Fibroblast of the conjunctiva (primary cell): ENCODE measurements at places on chromosomes 16 and 17.

DNA sequence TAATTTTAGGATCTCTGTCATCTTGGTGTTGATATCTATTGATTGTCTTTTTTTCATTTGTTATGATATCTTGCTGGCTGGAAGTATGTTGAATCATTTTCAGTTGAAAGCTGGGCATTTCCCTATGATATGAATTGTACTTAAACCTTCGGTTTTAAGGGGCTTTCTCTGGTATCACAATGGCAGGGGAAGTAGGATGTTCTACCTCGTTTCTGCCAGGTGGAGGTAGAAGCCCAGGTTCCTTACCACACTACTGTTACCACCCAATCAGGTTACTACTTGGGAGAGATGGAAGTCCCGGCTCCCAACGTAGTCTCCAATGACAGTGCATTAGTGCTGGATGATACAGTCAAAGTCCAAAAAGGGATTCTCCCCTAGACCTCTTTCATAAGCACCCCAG is 281.7 kb upstream of the TBX2 start:
- DNase-seq, result no peak

DNA sequence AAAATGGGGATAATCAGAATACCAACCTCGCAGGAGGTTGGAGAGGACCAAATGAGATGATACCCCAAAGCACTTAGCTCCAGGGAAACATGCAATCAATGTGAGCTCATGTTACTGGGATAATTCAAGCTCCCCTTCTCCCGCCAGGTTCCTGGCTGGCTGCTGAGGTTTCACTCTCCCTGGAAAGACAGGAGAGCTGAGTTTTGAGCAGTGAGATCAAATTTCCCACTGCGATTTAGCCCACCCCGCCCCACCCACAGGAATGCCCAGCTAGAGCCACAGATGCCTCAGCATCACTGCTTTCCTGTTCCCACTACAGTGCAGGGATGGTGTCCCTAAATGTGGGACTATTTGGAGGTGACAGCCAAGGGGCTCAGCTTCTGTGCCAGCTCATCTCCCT is 56.7 kb downstream of the ZNF423 start:
- no peak for DNase-seq

DNA sequence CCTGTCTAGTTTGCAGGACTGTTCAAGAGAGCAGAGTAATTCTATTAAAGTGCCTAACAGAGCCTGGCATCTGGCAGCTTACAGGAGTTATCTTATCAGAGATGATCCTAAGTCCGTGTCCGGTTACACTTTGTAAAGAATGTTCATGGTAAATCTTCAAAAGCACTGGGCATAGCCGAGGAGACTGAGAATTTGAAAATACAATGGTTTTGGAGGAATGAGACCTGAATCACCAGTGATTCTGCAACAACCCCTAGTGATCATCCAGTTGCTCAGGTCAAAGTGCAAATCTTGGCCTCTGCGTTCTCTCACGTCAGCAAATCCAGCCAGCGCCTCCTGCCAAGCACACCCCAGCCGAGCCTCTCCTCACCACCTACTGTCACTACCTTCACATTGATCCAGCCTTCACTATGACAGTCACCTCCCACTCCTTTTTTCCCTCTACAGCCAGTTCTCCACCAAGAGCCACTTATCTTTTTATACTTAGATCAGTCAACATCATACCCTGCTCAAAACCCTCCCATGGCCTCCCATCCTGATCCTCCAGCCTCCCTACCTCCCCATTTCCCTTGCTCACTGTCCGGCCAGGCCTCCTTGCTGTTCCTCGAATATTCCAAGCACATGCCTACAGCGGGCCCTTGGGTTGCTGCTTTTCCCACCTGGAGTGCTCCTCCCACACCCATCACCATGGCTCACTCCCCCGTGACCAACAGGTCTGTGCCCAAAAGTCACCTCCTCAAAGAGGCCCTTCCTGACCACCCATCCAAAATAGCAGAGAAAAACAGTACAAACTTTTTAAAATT is 57.4 kb upstream of the ERN1 start:
- no peak for DNase-seq

- DNase-seq, result no peak
Observed at GRCh38 chr17:75245011-75245410, 16.4 kb downstream of the GGA3 start.

GRCh38 chr17:10114931-10115535 is 83.4 kb downstream of the GAS7 start:
- DNase-seq, result peak; percentile 97

- DNase-seq, result no peak
Observed at GRCh38 chr17:15891318-15891717, 53.6 kb upstream of the ADORA2B start.

DNA sequence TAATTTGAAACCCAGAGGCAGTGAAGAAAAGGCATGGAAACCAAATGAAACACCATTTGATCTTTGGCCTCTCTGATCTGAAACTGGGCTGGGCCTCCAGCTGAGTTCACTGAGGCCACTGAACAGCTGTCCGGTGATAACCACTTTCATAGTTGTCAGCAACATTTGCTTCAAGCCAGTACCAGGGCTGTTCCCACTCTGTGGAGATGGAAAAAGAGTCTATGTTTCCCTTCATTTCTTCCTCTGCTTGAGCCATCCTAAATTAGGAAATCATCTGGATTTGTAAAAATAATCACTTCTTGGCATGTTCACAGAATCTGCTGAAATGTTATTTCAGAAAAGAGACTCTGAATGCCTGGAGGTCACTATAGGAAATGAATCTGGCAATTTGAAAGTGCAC is 119.3 kb downstream of the STX8 start:
- DNase-seq, result no peak

GRCh38 chr17:44935116-44935515 is 12.5 kb downstream of the KIF18B start:
- DNase-seq, result no peak

DNA sequence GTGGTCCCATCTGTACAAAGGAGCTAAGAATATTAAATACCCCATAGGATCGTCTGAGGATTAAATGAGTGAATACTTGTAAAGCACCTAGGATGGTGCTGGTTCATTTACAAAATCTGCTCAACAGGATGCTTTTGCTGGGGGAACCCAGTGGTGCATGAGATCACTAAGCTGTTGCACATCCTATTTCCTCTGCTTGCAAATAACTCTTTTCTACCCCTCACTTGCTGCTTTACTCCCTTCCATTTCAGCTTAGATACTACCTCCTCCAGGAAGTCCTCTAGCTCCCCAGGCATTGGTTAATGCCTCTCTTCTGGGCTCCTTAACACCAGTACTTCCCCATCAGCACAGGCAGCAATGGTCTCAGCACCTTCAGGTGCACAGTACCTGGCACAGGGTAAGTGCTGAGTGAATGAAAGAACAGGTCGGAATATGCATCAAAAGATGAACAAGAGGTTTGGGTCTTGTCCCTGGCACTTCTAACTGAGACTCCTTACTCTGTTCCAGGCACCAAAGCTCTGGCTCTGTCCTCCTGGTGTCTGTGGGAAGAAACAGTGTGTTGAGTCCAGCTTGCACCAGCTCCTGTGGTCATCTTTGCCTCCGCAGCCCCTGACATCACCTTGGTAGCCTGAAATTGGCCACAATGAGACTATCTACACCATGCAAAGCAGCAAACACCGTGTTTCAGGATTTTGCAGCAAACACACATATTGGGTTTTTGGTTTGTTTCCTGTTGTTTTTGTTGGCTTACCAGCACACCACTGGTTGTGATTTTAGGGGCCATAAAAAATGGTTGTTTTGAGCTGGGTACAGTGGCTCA is 24.1 kb upstream of the IL21R start:
- no peak for DNase-seq

DNA sequence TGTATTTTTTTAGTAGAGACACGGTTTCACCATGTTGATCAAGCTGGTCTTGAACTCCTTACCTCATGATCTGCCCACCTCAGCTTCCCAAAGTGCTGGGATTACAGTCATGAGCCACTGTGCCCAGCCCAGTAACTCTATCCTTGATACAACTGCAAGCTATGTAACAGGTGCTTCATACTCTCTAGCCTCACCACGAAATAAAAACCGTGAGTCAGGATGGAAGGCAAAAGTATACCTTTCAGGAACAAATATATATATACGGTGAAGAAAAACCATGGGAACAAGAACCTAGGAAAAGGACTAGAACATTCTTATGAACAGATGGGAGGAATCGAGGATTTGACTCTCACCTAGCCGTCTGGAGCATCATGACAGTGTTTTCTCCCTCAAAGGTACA is 9.6 kb upstream of the FBF1 start:
- DNase-seq, result no peak

- no peak for DNase-seq
Observed at GRCh38 chr16:13436641-13437412, 483.1 kb upstream of the ERCC4 start.

GRCh38 chr16:57987441-57988177 is 12.9 kb downstream of the ZNF319 start:
- no peak for DNase-seq

DNA sequence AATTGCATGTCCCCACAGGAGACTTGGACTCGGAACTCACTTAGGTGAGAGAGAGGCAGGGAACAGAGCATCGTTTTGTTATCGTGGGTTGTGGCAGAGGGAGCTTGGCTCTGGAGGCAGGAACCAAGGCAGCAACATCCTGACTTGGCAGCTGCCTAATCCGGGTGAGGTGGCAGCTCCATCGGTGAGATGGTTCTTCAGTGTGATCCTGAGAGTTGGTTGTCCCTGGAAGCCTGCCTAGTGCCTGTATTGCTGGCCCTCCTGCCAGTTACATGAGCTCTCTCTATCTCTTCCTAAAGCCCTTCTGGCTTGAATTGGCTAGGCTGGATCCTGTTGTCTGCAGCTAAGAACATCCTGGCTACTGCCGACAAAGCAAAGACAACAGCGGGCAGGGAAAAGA is 19.9 kb upstream of the SEC14L1 start:
- no peak for DNase-seq

DNA sequence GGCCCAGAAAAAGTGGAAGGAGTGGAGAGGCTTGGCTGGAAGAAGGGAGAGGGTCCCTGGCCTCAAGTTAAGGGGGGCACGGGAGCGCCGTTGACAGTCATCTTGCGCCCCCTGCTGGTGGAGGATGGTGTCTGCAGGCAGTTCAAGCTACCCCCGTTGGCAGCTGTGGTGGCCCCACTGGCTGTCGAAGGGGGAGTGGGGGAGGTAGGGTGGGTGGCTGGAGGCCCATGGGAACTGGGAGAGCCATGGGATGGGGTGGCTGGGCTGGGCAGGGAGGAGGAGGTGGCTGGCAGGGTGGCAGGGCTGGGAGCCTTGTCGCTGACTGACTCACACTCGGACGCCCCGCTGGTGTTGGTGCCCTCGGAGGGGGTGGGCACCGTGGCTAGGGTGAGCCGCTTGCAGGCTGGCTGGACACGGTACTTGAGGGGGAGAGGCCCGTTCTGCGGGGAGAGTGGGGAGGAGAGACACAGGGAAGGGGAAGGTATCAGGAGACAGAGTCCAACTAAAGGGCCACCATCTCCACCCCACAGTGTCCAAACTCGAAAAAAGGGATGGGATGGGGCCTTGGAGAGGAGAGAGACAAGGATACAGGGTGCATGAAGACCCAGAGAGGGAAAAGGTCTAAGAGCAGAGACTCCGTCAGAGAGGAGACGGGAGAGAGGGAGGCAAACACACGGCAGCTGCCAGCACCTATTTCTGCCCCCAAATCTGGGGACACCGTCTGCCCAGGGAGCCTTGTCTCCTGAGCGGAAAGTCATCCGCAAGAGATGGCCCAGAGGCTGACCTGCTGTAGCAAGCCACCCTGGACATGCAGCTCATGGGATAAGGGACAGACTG is 5.2 kb downstream of the CISD3 start:
- DNase-seq, result no peak

DNA sequence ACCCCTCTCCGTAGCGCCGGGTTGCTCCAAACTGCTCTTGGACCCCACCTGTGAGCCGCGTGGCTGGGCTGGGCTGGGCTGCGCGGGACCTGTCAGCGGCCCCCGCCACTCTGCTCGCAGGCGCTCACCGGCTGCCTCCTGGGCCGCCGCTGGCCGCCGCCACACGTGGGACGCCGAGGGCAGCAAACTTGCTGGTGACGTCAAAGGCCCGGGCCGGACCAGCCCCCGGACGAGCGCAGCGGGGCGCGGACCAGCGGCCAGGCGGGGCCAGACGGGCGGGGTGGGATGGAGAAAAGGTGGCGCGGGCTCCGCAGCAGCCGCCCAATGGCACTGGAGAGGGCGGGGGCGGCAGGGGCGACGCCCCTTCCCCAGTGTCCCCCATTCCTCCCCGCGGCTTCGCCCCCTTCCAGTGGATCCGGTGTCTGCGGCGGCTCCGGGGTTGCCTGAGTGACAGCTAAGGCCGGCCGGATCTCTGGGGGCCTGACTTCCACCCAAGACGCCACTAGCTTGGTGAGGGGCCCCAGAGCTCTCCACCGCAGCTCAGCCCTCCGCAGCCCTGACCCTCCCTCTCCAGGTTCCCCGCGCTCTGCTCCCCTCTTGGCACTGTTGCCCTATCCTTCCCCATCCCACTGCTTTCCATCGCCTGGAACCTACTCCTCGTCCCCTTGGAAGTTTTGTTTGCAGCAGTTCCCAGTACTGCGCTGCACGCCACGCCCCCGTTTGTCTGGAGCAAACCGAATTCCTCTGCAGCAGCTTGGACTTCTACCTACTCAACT is at the start of gene HS3ST3A1:
TSS of gene HS3ST3A1 (minus strand) at position 154 of the 776 bp plus-strand sequence. CDS start 800 bp downstream, outside the sequence.
- peak; percentile 71 for DNase-seq

GRCh38 chr17:6639014-6639585 is 1.4 kb downstream of the KIAA0753 start:
- DNase-seq, result no peak

DNA sequence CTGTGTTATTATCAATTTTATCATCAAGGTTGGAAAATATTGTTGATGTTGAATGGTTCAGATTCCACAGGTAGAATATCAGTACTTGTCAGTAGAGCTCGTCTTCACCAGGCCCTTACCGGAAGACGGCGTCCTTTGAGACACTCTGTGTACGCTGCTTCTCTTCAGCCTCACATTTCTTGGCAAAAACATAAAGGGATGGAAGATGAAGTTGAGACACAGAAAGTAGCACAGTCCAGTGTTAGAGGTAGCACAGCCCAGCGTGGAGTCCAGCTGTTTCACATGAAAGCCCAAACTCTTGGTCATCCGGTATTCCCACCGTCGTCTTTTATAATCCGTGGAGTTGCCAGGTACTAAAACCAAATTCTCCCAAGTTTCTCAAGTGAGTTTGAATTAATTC is 30.4 kb downstream of the ATP2C2 start:
- DNase-seq, result no peak

DNA sequence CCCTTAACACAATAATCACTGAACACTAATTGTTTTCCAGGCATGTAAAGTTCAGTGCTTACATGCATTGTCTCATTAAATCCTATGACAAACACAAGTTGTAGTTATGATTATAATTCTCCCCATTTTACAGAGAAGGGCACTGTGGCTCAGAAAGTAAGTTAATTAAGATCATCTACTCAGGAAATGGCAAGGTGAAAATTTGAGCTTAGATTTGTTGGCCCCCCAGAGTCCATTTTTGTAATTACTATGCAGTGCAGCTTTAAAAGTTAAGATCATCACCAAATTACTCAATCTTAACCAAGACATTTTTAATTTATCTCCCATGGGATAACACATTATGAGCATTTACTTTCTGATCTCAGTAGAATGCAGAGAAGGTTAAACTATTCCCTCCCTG is 34.2 kb upstream of the CCL1 start:
- DNase-seq, result no peak

GRCh38 chr17:8362651-8363332 is 13.7 kb downstream of the KRABD2 start:
- no peak for DNase-seq
